ENCODE measurements at places on chromosomes 11 and 22.

- no peak for DNase-seq
Observed at GRCh38 chr11:70065318-70066135, 12.6 kb upstream of the ANO1 start.

GRCh38 chr11:124987096-124987495 lies 33.1 kb downstream of the CCDC15 start:
- DNase-seq: no peak

GRCh38 chr11:110787680-110788079 lies 75.4 kb upstream of the ARHGAP20 start:
- DNase-seq: no peak

DNA sequence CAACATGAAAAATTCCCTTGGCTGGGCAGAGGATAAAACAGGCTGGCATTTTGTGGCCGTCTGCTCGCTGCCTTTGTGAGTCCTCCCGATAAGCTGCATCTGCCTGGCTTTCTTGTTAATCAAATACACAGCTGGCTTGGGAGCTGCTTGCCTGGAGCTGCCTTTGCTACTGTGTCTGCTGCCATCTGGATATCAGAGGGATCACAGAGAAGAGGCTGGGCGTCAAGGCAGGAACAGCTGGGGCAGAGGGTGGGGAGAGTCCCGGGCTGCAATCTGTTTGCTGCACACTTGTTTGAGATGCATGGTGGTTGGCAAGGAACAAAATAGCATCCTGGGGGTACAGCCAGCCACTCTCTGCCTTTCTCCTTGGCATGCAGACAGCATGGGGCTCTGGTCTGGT lies 36.0 kb downstream of the COMMD9 start:
- peak; percentile 97 for DNase-seq

DNA sequence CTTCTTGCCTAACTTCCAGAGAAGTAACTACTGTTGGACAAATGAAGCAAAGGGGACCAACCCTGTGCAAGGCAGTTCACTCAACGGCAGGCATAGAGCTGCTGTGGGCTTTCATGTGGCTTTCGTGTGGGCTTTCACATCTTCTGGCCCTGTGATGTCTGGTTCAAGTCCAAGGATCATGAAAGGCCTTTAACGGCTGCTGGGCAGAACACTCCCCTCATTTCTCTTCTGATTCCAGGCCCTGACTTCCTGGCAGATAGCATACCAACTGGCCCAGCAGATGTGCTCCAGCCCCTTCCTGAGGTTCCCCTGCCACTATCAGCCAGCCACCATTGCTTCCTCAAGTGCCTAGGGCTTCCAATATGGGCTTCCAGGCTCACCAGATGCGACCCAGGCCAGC lies 28.7 kb upstream of the CTR9 start:
- DNase-seq: no peak

GRCh38 chr11:70611821-70612220 lies 213.5 kb downstream of the CTTN start:
- DNase-seq: no peak

- DNase-seq: no peak
Observed at GRCh38 chr22:47835726-47836125, 1073.3 kb downstream of the TBC1D22A start.

GRCh38 chr11:109150581-109150980 lies 271.4 kb upstream of the C11orf87 start:
- no peak for DNase-seq

DNA sequence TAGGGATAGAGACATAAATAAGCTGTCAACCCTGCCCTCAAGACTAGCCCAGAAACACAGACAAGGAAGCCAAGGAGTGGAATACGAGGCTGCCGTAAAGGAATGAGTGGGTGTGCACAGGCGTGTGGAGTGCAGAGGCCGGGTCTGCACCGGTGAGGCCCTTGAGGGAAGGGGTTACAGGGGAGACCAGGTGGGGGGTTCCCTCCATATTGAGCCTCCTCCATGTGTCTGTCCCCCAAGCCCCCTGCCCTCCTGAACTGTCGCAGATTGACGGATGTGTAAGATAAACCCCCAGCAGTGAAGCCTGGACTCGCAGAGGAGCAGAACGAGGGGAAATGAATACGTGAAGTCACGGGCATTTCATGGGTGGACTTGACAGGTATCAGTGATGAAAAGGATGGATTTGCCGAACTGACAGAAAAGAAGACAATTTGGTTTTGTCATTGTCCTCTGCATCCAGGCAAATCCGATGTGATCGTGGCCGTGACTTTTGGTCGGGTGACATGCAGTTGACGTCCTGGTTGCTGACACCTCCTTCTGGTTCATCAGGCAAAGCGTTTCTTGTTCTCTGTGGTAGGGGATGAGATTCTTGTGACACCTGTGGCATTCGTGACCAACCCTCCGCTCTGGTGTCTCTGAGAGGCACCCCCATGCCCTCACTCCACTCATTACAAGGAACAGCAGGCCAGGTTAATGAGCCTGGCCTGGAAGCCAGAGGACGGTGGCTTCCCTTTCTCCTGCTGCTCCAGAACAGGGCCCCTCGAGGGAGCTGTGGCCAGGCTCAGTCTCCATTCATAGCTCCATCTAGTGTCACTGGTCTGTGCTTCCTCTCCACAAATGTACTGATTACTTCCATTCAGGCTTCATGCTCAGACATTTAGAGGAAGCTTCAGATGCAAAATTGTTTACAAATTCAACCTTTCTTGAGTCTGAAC lies 223.1 kb upstream of the B3GAT1 start:
- DNase-seq: no peak

DNA sequence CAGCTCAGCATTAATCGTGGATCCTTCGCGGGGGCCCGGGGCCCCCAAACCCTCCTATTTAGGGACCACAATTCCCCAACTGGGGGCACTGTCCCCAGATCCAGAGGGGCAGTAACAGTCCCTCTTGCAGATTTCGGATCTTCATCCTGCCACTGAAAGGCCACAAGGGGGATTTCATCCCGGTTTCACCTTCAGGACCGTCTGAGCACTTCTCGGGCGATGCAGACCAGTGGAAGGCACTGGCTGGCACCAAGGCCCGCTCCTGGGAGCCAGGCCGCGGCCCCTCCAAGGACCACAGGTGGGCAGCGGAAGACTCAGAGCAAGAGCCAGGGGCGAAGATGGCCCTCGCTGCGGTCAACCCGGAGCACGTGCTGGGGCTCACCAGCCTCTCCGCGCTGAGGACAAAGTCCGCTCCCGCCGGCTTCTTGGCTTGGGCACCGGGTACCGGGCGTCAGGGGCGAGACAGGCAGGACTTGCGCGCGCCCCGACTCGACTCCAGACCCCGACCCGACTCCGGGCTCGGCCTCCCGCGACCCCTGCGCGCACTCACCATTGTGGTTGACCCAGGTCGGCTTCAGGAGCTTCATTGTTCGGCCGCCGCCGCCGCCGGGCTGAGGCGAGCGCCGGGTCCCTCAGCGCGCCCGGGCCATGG lies 517 bp downstream of the HIRA start:
- DNase-seq: no peak

- no peak for DNase-seq
Observed at GRCh38 chr11:11432621-11433319, 79.7 kb upstream of the CSNK2A3 start.

DNA sequence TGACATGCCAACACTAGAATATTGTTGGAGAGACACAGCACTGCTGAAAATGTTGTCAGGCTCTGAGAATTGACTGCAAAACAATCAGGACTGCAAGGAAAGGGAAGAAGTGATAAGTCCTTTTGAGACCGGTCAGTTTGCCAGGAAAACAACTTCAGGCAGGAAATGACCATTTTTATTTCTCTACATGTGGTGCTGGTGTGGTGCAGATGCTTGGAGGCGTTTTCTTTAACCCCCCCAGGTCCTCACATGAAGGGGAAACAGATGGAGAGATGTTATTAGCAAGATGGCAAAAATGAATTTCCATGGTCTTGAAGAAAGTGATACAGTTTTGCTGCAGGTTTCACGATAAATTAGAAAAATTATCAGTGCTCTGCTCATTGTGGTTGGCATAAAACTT lies 5.7 kb downstream of the AP2A2 start:
- no peak for DNase-seq

DNA sequence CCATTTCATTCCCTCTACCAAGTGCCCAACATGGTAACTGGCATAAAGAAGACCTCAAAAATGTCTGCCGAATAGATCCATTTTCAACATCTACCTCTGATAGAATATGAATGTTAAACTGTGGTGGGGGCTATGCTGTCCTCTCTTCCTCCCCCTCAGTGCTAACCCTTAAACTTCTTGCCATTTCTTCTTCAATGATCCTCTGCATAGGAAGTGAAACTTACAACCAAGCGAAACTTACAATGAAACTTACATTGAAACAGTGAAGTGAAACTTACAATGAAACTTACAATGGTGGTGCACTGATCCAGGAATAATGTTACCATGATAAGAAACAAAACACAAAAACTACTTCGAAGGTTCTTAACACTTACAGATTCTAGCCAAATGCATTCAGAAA lies 4.7 kb downstream of the RTCB start:
- DNase-seq: no peak

- DNase-seq: no peak
Observed at GRCh38 chr11:128776069-128776423, 82.2 kb downstream of the FLI1 start.

- DNase-seq: no peak
Observed at GRCh38 chr22:17788528-17789378, 14.5 kb upstream of the BID start.

- no peak for DNase-seq
Observed at GRCh38 chr11:32527261-32528175, 56.1 kb upstream of the EIF3M start.

DNA sequence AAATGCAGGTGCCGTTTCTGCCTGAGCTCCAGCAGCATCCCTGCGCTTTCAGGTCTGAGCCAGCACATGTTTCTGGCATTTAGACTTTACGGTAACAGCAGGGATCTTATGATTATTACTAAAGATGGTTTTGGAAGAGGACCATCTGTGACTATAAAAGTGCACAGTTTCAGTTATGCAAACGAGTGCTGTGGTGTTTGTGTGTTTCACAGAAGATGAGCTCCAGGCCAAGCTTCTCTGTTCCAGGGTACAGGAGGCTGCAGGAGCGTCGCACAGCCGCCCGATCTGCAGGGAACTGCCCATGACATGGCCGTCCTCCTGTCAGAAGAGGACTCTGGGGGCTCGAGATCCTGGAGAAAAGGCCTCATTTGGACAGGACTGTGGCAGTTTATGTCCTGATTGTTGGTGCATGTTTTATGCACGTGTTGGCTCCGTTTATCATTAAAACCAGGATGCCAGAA lies 297.3 kb downstream of the TBC1D22A start:
- DNase-seq: peak; percentile 38

- DNase-seq: no peak
Observed at GRCh38 chr11:42205518-42205917, 746.1 kb upstream of the LRRC4C start.

DNA sequence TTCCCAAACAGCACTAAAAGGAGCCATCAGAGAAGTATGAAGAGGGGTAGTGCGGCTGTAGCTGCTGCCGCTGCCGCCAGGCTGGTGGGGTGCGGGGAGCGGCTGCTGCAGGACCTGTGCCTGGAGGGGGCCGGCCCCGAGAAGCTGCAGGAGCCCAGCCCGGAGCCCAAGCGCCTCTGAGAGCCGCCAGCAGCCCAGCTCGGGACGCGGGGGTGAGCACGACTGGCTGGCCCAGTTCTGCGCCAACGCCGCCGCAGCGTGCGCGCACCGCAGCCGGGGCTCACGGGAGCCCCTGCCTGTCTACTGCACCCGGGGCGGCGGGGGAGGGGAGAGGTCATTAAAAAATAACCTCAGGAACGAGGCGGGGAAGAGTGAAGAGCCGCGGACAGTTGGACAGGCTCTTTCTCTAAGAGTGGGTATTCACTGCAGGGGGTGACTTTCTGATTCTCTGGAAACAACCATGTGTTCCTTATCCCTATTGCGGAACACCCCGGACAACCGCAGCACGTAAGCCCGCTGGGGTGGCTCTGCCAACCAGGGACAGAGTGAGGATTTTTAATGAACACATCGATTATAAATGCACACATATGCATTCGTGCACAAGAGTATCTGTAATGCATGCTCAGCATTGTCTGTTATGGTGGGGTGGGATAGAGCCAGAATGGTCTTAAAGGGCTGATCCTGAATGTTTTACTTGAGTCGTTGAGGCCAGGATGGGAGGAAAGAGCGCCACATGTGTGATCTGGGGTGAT lies 453 bp downstream of the GAS2 start:
- DNase-seq: no peak

DNA sequence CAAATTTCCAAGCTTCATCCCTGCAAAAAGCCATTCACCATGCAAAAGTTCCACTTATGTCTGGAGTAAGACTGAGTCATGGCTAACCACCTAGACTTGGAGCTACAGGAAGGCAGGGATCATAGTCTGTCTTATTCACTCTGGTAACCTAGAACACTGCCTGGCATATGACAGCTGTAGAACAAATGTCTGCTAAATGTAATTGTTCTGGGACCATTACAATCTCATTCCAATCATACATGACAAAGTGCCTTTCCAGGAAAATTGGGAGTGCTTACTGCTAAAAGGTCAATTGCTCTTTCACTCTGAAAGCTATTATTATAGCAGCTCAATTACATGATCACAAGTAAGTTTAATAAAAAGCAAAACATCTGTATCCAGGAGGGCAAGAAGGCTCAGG lies 99.1 kb upstream of the CHRM4 start:
- no peak for DNase-seq

DNA sequence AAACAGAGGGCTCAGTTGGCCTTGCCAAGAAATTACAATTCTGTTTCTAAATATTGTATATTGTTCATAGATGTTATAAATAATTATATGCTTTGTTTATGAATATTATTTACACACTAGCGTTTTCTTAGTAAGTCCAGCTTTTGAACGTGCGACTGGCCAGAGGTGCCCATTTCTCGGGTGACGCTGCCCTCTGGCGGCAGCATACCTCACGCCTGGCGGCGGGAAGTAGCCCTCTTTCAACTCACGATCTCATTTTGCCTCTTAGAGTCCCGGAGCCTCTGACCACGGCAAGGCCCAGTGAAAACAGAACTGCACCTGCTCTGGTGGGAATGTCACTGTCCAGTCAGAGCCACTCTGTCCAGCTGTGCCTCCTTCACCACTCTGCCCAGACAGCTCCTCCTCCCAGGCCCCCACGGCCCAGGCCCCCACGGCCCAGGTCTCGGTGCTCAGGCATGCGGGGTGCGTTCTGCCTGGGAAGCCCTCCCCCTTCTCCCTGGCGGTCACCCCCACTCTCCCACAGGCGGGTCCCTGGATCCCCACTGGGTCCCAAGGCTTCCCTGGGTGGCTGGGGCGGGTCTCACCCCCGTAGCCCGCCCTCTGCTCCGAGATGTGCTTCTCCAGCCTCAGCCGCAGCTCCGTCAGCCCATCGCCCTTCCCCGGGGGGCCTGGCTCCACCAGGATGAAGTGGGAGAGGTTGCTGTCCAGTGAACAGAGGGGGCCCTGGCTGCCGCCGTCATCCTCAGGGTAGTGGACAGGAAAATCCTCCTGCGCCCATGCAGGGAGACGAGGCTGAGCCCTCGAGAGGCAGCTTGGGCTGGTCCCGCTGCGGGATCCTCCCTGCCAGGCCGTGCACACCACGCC lies 19.3 kb downstream of the TSSC4 start:
- no peak for DNase-seq

Data from NCI-H524 treated with DMSO at 0.1 percent for 48 hours (cell line).